Choroid plexus epithelial cell (primary cell): ENCODE measurements at places on chromosomes 2 and 18.

DNA sequence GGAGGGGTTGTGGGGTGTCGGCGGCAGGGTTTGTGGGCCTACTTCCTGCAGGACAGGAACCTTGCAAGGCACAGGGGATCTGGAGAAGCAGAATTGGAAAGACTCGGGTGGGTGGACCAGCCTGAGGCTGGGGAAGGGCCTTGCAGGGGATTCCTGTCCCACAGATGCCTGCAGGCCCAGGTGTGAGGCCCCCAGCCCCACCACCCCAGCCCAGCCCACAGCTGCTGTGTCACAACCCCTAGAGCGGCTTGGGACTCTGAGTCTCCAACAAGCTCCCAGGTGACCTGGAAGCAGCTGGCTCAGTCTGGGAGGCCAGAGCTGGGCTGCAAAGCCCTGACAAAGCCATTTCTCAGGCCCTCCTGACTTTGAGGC, 93.1 kb downstream of the ZFP36L2 start:
- DNase-seq, result no peak

GRCh38 chr2:3627500-3628100, 30.4 kb upstream of the ALLC start:
- DNase-seq, result no peak

GRCh38 chr2:88603146-88603545, 24.1 kb downstream of the EIF2AK3 start:
- peak; percentile 31 for DNase-seq

DNA sequence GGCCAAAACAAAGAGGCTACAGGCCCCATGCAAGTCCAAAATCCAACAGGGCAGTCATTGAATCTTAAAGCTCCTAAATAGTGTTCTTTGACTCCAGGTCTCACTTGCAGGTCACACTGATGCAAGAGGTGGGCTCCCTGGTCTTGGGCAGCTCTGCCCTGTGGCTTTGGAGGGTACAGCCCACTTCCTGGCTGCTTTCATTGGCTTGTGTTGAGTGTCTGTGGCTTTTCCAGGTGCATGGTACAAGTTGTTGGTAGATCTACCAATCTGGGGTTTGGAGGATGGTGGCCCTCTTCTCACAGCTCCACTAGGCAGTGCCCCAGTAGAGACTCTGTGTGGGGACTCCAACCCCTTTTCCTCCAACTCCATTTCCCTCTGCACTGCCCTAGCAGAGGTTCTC, 115.8 kb upstream of the ALKAL2 start:
- no peak for DNase-seq

GRCh38 chr2:199085261-199085660, 372.5 kb downstream of the SATB2 start:
- no peak for DNase-seq

- no peak for DNase-seq
These were observed 380.6 kb upstream of the TCF4 start for GRCh38 chr18:55968550-55968949.

DNA sequence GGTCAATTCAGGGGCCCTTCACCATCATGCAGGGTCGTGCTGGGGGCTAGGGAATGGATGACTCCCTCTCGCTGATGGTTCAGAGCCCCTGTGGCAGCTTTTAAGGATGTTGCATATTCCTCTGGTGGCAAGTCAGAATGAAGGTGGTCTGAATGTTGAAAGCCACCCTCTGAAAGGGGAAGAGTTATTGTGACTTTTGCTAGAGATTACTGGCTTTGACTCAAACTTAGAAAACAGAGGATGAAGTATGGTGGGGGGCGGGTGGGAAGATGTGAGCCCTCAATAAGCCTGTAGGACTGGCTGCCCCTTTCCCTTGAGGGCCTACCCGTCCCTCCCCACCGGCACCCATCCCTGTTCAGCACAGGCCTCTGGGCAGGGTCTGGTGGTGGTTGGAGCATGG, 23.2 kb downstream of the MC2R start:
- DNase-seq, result no peak

DNA sequence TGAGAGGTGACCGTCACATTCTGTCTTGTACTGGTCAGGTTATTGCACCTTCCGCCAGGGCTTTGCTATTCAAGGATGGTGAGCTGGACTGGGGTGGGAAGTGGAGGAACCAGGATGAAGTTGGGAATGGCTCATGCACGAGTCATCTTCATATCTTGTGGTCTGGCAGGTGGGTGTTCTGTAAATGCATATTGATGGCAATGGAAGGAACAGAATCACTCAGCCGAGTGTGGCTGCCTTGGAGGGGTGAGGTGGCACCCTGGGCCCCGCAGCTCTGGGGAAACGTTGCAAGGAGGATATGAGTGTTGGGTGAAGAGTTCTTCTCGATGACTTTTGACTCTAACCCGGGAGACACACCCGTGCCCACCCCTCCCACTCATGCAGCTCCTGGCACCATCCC, 1.2 kb downstream of the NEU2 start:
- no peak for DNase-seq

DNA sequence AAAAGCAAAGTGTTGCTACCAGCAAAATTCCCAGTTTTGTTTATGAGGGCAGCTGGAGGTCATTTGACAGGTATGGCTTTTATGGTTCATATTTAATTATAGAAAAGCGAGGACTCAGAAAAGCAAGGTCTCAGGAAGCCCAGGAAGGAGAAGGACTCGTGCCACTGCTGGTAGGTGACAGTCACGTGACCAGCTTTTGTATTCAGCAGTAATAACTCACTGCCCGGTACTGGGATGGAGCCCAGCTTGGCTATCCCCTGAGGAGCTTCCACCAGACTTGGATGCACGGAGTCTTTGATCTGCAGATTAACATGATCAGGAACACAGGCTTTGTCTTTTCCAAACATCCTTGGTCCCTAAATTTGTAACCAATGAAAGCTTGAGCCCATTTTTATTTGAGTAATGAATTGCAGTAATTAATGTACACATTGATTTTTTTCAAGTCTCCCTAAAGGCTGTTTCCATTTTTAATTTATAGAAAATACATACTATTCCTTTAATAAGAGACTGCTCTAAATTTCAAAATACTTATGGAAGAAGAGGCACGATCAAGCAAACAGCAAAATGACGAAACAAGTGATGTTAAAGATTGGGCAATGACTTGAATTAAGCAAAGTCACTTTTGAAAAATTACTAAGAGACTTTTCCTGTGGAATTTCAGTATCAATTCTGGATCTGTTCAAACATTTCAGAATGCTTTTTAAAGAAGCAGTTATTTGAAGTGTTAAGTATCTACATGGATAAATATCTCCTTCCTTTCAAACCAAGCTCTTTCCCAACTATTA, 251.7 kb upstream of the HNRNPA3 start:
- DNase-seq, result no peak

- peak; percentile 24 for DNase-seq
These were observed 294.7 kb downstream of the MEIS1 start for GRCh38 chr2:66729416-66730330.
